Lung (tissue), 17 donors: ENCODE measurements at places on chromosomes 5 and 9. TPM values are rescaled to one million over a fixed set of nuclear protein-coding genes. Genes with fewer than 3 reads are reported as not detected.

The TAF11L5 gene
- total RNA-seq = not detected

The LHX3 gene
- total RNA-seq = not detected

DNA sequence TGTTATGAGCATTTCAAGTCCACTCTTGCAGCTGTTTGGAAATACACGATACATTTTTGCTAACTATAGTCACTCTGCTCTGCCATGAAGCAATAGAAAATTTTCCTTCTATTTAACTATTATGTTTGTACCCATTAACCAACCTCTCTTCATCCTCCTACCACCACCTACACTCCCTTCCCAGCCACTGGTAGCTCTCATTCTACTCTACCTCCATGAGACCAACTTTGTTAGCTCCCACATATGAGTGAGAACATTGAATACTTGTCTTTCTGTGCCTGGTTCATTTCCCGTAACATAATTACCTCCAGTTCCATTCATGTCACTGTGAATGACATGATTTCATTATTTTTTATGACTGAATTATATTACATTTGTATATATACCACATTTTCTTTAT lies 505.9 kb upstream of the CCNG1 start:
- DNase-seq = no peak

DNA sequence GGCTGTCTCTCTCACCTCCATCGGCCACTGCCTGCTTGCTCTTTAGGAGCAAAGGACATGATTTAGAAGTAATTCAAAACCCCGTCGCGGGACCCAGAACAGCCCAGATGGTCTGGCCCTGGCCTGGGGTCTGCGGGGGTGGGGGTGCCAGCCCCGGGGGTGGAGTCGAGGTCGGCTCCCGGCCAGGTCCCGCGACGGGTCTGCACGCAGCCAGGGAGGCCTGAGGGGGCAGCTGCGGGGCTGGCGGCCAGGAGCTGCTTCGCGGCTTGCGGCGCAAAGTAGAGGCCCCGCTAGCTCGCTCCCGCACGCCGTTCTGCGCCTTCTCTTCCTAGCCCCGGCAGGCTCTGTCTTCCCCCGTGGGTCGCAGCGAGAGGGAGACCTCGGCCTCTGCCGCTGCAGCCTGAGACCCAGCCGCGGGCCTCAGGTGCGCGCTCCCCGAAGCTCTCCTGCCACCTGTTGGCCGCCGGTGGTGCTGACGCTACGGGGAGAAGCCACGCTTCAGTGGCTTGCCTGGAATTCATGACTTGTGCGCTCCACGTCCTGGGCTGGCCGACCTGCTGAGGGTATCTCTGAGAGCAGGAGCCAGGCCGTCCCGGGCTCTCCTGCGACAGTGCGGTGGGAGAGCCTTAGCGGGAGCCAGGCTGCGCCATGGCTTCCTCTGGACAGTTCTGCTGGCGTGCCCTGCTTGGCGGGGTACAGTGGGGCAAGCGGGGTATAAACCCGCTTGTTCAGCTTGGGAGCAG lies 157.2 kb upstream of the PITX1 start:
- DNase-seq = peak; percentile 82

DNA sequence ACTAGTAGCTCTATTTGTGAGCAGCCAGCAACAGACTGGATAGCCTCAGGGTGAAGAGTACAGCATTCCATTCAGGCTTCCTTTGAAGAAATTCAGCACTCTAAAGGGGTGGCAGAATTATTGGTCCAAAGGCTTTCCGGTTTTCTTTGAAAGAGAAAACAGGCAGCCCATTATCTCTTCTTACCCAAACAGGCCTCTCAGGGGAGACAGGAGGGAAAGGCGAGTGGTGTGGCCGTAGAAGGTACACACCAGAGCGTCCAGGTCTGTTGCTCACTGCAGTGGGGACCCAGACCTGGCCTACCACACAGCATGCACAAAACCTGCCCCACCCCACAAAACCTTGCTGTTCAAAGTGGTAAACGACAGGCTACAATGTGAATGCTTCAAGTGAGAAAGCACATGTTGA lies 83.3 kb downstream of the ZNF608 start:
- DNase-seq = no peak

DNA sequence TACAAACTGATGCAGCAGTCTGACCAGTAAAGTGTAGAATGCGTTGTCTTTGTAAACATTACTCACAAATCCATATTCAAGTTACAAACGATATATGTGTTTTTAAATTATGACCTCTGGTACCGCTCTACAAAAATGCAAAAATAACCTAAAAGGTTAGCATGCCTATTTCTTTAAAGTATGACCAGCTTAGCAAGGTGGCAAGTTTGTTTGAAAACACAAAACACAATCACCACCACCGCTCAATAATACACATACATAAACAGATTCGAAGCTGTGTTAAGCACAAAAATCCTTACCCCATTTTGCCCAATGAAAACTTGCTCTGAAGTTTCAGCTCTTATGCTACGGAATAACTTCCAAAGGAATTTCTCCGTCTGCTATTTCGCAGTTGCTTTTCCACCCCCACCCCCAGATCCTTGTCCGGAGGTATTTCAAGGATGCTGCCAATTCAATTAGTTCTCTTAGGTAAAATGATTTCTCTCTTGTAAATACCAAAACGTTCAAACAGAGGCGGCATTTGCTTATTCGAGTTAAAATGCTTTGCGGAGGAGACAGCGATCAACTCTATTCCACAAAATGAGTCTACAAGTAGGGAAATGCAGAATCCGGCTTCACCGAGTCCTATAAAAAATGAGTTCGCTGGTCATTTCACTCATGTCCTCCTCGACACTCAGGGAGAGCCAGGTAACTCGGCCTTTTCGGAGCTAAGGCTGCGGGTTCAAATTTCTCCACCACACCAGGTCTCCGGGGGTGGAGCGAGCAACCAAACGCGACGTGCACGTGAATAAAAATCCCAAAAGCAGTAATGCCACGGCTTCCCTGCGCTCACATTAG lies 1.2 kb downstream of the HOMER1 start:
- peak; percentile 32 for DNase-seq

GRCh38 chr5:35031276-35031675 lies 16.5 kb downstream of the AGXT2 start:
- no peak for DNase-seq

DNA sequence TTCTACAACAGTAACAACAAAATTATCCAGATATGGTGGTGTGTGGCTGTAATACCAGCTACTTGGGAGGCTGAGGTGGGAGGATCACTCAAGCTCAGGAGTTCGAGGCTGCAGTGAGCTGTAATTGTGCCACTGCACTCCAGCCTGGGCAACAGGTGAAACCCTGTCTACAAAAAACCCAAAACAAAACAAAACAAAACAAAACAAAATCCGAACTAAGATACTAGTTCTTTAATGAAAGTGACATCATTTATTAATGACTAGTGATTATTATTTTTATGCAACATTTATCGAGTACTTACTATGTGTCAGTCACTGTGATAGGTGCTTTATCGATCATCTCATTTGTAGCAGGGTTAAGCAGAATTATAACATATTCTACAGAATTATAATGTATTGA lies 196.9 kb upstream of the GDNF start:
- DNase-seq = no peak

DNA sequence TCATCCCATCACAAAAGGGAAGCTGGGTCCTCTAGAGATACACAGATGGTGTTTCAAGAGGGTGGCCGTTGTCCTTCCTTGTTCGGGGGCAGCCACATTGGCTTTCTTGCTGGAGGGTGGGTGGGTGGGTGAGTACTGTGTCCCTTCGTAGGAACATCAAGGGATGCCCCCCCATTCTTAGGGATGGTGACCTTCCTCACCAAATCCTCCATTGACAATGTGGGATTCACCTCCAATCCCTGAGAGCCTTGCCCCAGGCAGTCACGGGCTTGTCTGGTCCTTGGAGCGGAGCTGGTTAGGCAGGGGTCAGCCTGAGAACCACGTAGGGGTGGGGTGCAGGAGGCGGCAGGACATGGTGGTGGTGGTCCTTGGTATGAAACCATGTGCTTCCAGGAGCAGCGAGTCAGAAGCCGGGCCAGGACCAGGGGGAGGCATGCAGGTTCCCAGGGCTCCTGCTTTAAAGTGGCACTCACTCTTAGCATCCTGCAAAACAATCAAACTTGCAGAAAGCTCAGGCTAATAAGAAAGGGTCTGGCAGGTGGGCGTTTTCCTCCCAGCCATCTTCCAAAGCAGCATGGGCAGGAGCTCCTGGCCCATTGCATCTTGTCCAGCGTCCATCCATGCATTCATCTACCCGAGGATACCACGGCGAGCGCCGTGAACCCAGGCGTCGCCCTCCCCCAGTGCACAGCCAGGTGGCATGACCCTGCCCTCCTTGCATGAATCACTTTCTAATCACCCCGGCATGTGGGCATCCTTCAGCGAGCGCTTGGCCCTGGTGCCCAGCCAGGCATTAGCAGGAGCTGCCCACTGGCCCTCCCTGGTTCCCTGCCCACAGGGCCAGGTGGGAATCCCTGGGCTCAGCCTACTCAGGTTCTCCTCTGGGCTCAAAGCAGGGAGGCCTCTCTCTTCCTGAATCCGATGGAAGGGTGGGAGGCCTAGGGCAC lies 76.4 kb downstream of the NTNG2 start:
- DNase-seq = no peak

DNA sequence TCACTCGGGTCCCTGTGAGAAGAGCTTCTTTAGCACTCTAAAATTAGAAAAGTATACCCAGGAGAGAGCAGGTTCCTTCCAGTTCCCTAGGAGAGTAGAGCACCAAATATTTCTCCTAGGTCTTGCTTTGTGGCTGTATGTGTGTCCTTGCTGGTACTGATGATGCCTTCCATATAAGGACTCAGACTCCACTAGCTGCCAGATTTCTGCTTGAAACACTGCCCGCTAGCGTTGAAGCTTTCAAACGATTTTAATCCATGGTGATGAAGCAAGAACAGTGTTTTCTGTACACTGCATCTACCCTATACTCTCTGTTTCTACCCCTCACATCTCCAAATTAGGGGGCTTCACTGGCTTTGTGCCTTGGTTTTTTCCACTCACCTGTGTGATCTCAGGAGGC lies 2.4 kb upstream of the SMC2 start:
- peak; percentile 87 for DNase-seq

GRCh38 chr5:34691326-34691725 lies 35.2 kb downstream of the RAI14 start:
- no peak for DNase-seq
